NCI-H1417 treated with DMSO at 0.1 percent for 48 hours (cell line): ENCODE measurements at places on chromosomes 3 and 15.

- no peak for DNase-seq
These were observed 29.2 kb downstream of the XXYLT1 start for GRCh38 chr3:195241592-195242355.

DNA sequence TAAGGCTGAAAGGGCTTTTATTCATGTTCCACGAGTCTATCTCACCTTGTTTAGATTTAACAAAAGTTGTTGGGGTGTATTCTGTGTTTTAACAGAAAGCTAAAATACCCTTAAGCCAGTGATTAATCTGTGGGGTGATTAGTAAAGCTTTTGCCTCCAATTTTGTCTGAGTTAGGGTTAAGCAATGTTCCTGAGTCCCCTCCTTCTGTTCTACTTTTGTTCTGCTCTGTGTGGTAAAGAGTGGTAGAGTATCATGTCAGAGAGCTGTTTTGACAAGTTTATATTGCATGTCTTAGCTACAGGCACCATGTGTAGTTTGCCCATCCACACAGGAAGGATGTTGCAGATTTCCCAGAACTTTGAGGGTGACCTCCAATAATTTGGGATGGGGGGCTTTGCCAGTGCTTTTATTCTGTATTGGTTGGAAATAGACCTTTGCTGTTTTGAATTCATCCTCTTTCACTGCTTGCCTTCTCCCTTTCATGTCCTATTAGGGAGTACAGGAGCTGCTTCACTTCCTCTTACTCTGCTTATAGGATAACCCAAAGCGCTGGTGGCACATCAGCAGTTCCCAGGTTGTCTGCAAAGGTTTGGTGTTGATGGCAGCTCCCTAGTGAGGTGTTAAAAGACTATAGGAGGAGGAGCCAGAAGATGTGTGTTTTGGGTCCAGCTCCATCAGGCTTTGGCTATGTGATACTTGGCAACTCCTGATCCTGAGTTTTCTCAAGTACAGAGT is 7.4 kb downstream of the PDE8A start:
- no peak for DNase-seq

GRCh38 chr3:146594843-146595482 is 10.2 kb downstream of the PLSCR5 start:
- no peak for DNase-seq

GRCh38 chr3:152243721-152244516 is 24.8 kb upstream of the MBNL1 start:
- no peak for DNase-seq

- no peak for DNase-seq
These were observed 18.8 kb upstream of the FAM81A start for GRCh38 chr15:59419170-59419569.

DNA sequence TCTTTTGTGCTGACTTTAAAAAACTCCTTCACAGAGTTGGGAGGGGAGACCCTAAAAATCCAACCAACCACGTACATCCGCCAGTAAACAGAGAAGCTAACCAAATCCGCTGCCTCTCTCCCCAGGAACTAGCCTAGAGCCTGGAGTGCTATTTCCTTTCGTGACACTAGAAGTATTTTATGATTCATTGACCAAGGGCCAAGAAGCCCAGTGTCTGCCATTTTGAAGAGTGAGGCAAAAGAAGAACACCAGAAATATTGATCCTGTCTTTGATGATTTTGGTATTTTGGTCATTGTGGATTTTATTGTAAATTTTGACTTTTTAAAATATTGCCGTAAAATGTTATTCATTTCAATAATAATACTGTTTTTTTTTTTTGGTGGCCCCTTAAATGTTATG is 10.5 kb upstream of the CTSH start:
- no peak for DNase-seq

DNA sequence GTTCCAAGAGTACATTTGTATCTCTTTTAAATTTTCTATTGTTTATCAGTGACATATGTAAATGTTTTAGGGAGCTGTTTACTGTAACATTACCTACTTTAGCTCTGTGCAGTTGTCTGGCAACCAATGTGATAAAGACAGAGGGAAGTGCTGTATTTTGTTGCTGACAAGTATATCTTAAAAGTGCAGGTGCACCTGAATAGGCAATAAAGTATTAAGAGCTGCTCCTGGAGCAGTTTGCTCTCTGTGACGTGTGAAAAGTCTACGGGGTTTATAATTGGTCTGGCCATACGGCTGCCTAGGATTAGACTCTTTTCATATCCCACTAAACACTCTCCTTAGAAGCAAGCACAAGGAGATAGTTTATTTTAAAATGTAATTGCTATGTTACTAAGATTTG is 178.3 kb downstream of the IGF1R start:
- no peak for DNase-seq

DNA sequence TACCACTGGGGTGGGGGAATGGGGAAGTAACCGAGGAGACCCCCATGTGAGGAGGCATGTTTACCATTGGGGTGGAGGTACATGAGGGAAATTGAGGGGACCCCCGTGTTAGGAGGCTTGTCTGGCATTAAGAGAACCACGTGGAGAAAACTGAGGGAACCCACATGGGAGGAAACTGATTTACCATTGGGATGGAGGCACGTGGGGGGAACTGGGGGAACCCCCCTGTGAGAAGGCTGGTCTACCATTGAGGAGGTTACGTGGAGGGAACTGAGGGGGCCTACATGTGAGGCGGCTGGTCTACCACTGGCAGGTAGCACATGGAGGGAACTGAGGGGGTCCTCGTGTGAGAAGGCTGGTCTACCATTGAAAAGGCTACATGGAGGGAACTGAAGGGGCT is 159.4 kb downstream of the FBLN2 start:
- DNase-seq = no peak

- no peak for DNase-seq
These were observed 961.4 kb downstream of the VGLL3 start for GRCh38 chr3:86029590-86029989.

- no peak for DNase-seq
These were observed 832 bp upstream of the CACNA1D start for GRCh38 chr3:53493595-53493962.

GRCh38 chr3:35643495-35643894 is 4.2 kb downstream of the ARPP21 start:
- no peak for DNase-seq
